Stimulated activated CD4-positive, alpha-beta T cell treated with anti-CD3 and anti-CD28 coated beads, Interleukin-4, amount 100 ng/mL, for 24 hours (primary cell): ENCODE measurements at places on chromosomes 4 and X.

- DNase-seq = no peak
Observed at GRCh38 chr4:108685036-108685686, 34.8 kb downstream of the OSTC start.

DNA sequence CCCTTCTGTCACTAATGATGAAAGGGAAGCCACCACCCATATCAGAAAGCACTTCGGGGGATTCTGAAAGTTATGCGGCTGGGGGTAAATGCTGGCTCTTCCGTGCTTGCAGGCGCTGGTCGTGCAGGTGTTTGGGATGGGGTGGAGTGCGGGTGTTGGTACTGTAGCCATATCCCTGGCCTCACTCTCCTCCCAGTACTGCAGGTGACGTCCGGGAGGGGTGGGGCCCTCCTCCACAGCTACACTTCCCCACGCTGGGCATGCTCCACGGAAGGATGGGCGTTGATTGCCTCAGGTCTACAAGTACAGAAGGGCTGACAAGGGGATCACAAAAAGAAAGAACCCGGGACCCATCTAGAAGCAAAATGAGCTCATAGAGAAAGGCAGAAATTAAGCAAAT, 48.6 kb upstream of the CLDN24 start:
- DNase-seq = no peak

GRCh38 chr4:13597604-13598003, 29.9 kb downstream of the BOD1L1 start:
- DNase-seq = no peak

DNA sequence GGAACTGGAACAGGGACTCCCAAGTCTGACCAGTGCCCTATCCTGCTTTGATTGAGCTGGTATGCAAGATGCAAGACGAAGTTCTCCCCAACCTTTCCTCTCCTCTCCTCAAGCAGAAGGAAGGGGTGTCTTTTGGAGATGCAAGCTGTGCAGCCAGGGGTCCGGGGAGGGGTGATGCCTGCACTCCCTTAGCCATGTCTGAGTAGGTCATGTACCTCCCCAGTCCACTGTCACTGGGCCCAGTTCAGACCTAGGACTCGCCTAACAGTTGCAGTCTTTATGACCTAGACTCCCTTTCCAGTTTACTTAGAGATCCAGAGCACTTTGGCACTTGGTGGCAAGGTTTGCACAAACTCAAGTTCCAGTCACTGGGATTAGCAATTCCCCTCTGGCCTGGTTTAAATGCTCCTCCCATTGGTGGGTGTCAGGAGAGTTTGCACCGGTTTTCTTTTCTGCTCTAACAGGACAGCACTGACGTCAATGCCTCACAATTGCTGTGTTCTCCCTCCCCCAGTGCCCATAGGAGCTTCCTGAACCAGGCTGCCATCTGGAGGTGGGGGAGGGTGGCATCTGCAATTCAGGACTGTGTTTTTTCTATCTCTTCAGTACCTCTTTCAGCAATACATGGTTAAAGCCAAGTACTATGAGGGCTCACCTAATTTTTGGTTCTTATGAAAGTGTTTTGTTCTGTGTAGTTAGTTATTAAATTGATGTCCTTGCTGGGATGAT, 782.2 kb downstream of the ARAP2 start:
- no peak for DNase-seq

GRCh38 chr4:7759635-7760034, 180.0 kb downstream of the AFAP1 start:
- no peak for DNase-seq
